NCI-H1417 (cell line): ENCODE measurements at places on chromosomes 5 and 9.

- DNase-seq, result no peak
Observed at GRCh38 chr5:135265497-135266302, 133.3 kb downstream of the MACROH2A1 start.

DNA sequence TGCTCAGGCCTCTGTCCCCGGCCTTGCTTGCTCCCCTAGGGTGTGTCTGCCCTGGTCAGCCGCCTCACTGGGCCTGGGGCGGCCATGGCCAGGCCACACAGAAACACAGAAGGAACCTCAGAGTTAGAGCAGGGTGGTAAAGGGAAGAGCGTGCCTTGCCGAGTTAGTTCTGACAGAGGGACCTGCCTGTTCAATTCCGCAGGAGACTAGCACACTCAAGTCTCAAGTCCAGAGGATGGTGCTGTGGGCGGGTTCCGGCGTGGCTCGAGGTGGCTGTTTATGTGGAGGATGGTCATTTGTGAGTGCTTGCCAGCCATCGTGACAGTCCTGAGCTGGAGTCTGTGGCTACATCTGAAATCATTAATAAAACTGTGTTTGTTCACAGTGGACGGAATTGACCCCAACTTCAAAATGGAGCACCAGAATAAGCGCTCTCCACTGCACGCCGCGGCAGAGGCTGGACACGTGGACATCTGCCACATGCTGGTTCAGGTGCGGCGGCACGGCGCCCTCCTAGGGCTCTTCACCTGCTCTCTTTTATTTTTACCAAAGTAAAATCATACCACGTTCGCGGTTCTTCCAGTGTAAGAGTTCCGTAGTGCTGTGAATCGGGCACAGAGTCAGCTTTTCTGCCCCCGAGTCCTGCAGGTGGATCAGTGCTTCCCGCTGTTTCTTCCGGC, 95.5 kb upstream of the CACNA1B start:
- DNase-seq, result no peak

DNA sequence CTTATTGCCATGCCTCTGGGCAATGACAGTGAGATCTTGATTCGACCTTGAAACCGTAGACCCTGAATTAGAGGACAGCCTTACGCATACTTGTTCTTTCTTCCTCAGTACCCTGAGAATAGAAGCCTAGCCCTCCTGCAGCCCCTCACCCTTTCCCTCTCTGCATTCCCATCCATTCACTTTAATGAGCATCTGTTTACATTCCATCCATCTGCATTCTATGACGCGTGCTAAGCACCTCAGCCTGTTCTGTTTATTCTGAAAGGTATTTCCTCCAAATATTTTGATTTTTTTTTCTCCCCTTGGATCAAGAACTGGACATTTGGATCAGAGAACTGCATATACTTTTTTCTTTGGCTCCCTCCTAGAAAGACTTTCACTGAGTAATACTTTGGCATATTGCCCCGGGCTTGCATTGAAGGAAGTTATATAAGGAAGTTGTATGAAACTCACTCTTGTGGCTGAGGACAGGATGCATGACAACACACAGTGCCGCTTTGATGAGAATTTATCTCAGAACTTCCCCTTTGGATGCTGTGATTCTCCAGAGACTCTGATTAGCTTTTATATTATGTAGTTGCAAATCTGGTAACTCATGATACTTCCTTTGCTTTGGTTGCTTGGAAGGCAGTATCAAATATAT, 15.7 kb downstream of the TMEM8B start:
- no peak for DNase-seq

- no peak for DNase-seq
Observed at GRCh38 chr5:39680213-39680612, 255.4 kb upstream of the DAB2 start.
